ENCODE measurements at places on chromosomes 1 and 21.

DNA sequence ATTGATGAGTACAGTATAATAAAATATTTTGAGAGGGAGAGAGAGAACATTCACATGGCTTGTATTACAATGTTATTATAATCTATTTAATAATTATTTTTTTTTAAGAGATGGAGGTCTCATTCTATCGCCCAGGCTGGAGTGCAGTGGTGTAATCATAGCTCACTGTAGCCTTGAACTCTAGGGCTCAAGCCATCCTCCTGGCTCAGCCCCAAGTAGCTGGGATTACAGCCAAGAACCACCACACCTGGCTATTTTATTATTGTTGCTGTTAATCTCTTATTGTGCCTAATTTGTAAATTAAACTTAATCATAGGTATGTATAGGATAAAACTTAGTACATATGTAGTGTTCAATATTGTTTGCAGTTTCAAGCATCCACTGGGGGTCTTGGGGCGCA is 57.8 kb downstream of the HS2ST1 start:
- no peak for DNase-seq

GRCh38 chr1:16927711-16928485 is 6.2 kb downstream of the CROCC start:
- DNase-seq: no peak

GRCh38 chr1:235460770-235461169 is 43.5 kb downstream of the B3GALNT2 start:
- DNase-seq: no peak

DNA sequence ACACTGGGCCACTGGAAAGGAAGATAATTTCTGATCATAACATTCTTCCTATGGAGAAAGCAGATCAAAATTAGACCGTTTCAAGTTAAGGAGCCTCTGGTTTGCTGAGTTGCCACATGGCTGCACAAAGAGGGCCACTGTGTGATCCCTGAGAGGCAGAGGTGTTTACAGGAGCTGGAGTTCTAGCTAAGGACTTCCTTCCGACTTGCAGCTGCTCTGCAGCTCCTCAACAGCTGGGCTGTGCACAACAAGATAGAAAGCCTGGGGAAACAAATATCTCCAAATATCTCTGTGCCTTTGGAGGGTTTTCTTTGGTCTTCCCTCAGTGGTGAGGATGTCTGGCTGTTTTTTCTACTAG is 26.8 kb downstream of the GADD45A start:
- DNase-seq: no peak

GRCh38 chr1:91750398-91750996 is 135.5 kb downstream of the TGFBR3 start:
- DNase-seq: no peak

DNA sequence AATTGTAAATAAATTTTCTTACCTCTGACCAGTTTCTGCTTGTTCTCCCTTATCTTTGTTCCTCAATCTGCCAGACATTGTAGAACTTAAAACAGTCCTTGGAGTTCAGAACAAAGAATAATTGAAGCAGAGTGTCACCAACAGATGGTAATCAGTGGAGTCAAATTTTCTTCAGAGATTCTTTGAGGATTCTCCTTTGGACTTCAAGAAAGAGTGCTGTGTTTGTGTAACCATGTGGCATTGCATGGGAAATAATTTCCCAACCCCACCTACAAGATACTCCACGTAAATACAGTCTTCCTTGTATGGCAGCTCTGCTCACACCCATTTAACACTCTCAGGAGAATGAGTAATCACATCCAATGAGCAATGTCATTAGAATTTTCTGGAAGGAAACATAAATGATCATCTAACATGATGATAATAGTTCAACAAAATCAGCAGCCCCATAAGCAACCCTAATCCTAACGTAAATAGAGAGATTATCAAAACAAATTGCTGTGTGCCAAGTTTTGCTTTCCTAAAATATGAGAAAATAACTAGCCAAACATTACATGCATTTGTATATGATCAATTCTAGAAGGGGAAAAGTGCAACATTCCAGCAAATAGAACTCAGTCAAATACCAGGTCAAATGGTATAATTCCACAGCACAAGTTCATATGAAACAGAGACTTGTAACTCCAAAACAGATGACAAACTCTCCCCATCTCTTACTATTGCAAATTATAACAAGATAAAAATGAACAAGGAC is 6.9 kb upstream of the DENND1B start:
- no peak for DNase-seq

DNA sequence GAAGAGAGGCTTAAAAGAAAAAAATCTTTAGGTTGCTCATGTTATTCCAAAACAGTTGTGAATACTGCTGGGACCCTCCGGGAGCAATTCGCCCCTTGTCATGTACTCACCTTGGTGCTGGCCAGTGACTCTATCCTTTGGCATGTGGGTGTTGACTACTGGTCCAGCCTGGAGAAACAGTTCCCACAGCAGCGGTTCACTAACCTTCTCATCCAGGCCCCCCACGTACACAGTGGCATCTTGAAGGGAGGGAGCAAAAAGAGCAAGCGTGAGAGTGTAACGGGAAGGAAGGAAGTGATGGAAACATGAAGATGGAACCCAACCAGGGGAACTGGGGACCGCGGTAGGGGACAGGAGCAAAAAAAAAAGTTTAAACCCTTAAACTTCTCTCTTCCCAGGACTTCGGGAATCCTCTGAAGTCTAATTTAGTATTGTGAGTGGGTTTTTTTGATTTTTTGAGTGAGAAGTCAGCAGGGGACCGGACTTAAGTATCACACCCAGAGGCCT is 494 bp downstream of the SF3B4 start:
- DNase-seq: no peak

DNA sequence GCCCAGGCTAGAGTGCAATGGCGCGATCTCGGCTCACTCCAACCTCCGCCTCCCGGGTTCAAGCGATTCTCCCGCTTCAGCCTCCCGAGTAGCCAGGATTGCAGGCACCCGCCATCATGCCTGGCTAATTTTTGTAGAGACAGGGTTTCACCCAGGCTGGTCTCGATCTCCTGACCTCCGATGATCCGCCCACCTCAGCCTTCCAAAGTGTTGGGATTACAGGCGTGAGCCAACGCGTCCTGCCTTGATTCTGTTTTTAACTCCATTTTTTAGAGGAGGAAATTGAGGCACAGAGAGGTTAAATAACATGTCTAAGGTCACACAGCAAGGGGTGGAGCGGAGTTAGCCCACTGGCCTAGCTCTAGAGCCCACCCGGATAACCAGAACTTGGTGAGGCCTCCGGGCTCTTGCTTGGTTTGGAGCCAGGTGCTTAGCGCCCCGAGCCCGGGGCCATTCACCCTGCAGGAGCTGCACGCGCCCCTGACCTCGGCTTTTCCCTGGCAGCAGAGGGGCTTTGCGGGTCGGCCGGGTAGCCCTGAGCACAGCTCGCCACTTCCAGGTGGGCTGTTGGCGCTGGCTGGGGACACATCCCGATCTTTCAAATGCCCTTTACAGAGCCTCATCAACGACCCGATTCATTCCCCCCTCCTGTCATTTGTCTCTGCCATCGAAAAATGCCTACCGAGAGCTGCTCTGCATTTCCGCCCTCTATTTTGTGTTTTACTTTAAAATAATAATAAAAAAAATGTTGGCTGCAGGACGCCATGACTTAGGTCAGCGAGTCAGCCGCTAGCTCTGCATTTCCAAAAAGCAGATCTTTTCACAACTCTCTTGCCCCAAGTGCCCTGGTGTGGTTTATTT is 11.2 kb downstream of the SIM2 start:
- DNase-seq: no peak

GRCh38 chr1:216183007-216183406 is 240.2 kb downstream of the USH2A start:
- no peak for DNase-seq

GRCh38 chr1:178345807-178346206 is 151.0 kb downstream of the CLEC20A start:
- DNase-seq: no peak

DNA sequence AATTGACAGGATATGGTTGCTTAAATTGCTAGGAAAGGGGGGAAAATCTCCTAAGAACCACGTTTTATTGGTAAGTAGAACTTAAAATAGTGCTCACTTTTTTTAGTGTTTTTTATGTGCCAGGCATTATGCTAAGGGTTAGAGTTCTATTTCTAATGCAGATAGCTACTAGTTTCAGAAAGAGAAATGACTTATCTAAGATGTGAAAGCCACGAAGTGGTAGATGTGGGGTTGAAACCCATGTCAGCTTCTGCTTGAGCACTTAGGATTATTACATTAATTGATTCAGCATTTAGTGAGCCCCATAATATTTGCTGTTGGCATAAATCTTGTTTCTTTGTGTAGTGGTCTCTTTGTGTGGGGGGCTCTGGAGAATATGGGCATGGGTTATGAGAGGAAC is 24.7 kb downstream of the CACHD1 start:
- no peak for DNase-seq

DNA sequence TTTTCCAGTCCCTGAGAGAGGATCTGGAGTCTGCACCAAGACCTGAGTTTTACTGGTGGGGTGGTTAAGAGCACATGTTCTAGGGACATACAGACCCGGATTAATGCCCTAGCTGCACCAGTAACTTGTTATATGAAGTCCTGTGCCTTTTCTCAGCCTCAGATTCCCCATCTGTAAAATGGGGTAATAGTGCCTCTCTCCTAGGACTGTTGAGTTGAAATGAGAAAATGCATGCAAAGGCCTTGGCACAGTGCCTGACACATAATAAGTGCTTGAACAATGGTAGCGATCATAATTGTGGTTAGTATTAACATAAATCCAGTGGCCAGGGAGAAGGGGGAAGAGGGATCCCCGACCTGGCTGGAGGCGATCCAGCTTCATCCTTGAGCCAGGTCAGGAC is 12.3 kb downstream of the AHDC1 start:
- DNase-seq: no peak

DNA sequence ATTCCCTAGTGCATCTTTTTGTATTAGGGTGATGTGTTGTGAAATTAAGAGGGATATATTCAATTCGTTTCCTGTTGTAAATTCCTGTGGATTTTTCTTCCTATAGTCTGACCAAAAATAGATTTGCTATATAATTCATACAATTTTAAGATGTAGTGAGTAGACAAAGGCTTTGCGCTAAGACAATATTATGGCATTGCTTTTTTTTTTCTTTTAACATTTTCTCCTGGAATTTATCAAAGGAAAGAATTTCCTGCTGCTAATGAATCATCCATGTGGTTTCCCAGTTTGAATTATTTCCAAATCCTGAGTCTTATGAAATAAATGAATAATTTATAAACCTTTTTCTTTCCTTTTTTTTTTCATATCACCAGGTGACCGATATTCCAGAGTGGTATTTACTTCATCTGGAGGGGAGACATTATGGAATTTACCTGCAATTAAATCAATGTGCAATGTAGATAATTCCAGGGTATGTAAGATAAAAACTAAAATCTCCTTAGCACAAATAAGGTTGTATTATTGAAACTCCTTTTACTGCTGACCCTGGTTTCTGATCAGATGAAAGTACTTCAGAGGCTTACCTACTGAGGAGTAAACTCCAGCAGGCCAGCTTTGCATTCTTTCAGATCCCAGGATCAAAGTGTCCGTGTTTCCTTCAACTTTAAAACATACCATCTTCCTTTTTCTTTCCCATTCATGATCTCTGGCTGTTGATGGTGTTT is 148.4 kb downstream of the TLR5 start:
- DNase-seq: no peak

- DNase-seq: no peak
These were observed 82.2 kb upstream of the SLFNL1 start for GRCh38 chr1:41103766-41104165.

DNA sequence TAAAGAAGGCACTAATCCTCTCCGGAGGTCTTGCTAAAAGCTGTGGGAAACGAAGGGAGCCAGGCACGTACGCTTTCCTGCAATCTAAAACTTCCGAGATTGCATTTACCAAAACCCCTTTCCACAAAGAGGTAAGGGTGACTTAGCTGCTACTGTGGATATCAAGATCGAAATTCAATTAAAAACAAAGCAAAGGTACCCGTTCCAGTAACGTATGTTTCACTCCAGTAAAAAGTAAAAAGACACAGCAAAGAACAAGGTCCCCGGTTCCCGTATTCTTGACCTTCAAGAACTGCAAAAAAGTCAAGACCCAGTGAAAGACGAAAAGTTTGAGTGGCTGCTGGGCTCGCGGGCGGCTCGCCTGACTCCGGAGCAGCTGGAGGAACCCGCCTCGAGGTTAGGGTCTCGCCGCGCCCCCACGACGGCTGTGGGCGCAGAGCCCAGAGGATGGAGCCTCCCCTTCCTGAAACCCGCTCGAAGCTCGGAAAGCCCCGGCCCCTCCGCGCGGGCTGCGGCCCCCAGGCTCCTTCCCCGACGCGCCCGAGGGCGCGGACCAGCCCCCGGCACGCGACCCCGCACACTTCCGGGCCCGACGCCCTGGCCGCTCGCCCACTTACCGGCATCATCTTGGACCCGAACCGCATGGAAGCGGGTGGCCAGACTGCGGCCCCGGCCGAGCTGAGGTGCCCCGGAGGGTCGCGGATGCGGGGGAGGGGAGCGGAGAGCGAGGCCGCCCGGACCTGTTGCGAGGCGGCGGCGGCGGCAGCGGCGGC is 524 bp downstream of the TP53BP2 start:
- DNase-seq: peak; percentile 66

- DNase-seq: peak; percentile 76
These were observed 2.2 kb downstream of the TCEA3 start for GRCh38 chr1:23422241-23422877.
